ENCODE measurements at places on chromosomes 1 and 21.

GRCh38 chr21:38472412-38473108 lies 25.7 kb downstream of the ERG start:
- DNase-seq: no peak

DNA sequence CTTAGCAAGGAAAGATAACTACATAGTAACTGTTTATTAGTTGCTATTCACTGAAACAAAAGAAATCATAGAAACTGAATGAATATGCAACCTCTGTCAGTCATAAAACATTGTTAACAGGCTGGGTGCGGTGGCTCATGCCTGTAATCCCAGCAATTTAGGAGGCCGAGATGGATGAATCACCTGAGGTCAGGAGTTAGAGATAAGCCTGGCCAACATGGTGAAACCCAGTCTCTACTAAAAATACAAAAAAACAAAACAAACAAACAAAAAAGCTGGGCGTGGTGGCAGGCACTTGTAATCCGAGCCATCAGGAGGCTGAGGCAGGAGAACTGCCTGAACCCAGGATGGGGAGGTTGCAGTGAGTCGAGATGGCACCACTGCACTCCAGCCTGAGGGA lies 44.1 kb downstream of the CRB1 start:
- no peak for DNase-seq

DNA sequence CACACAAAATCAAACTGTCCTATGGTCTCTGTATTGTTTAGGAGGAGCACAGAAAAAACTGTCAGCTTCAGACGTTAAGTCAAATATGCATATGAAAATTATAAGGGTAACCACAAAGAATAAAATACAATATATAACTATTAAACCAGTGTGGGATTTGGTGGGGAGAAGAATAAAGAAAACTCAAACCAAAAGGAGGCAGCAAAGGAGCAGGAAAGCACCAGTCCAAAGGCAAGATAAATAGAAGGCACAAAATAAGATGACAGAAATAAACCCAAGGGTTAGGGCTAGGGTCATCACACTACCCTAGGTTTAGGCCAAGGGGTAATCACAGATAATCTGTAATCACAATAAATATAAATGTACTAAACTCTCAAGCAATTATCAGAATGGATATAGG lies 32.8 kb downstream of the DLGAP3 start:
- DNase-seq: peak; percentile 45

DNA sequence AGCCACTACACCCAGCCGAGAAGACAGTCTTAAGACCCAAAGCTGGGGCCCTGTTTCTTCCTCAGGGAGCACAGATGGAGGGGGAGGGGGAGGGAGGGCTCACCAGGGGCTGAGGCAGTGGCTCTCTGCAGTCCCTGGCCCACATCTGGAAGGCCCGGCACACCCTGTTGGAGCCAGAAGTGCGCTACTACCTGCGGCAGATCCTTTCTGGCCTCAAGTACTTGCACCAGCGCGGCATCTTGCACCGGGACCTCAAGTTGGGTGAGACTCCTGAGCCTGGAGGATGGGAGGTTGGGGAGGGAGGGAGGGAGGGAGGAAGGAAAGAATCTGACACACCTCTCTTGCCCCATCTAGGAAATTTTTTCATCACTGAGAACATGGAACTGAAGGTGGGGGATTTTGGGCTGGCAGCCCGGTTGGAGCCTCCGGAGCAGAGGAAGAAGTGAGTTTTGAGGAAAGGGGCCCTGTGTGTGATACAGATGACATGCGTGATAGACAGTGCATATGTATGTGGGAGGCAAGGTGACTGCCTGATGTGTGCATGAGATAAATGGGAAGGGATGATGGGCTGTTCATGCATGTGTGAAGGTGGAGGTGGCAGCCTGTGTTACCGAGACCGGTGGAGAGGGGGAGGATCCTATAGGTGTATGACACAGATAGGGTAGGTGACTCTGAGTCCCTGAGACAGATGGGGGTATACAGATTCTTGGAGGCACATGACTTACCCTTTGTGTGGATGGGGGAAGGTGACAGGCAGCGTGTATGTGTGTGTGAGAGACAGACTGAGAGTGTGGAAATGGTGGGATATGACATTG lies 1.5 kb downstream of the PLK3 start:
- no peak for DNase-seq

DNA sequence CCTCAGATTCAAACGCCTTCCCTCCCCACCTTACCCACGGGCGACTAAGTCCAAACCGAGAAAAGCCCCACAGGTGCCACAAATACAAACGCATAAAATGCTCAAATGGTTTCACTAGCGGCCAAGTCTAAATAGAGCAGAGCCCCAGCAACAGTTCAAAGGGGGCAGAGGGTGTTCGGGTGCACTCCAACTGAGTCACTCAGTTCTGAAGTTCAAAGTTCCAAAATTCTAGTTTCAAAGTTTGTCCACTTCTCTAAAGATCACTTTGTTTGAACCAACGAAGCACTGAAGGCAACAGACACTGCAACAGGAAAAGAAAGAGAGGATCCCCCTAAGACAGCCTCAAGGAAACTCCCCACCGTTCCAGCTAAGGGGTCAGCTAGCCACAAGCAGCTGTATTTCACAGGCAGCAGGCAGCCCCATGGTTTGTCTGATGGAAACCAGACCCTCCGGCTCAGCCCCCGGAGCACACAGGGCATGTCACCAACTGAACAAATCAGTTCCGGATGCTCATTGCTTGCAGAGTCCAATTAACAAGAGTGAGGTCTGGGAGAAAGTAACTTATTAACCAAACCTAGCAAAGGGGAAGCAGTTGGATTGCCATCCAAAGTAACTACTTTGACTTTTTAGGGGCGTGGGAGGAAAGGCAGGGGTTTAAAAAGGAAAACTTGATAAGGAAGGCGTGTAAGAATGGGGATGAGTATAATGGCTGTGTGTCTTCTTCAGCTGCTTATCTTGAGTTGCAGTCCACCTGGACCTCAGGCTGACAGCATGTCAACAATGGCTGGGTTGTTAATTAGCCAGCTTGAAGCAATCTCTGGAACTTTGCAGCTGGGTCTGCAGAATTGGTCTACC lies 1423.9 kb upstream of the PRMT6 start:
- DNase-seq: no peak

DNA sequence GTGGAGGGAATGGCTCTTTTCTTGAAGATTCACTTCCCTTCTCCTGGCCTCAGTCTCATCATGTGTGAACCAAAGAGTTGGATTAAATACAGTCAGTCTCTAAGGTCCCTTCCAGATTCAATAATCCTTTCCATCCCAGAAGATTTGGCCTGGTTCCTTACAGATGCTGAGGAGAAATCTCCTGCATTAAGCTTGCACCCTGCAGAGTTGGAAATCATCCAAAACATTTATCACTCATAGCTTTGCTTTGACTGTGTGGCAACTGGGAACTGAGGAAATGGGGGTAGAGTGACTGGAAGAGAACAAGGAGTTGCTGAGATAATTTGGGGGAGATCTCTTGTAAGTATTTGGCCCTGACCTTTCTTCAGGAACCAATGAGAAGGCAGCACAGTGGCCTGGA lies 220.5 kb upstream of the SGIP1 start:
- DNase-seq: no peak

GRCh38 chr1:23909412-23909811 lies 3.8 kb downstream of the CNR2 start:
- DNase-seq: no peak

- DNase-seq: no peak
Measured at GRCh38 chr1:160451859-160452232, 51.5 kb downstream of the VANGL2 start.

- no peak for DNase-seq
Measured at GRCh38 chr1:224623310-224623714, 7.2 kb downstream of the CNIH3 start.

DNA sequence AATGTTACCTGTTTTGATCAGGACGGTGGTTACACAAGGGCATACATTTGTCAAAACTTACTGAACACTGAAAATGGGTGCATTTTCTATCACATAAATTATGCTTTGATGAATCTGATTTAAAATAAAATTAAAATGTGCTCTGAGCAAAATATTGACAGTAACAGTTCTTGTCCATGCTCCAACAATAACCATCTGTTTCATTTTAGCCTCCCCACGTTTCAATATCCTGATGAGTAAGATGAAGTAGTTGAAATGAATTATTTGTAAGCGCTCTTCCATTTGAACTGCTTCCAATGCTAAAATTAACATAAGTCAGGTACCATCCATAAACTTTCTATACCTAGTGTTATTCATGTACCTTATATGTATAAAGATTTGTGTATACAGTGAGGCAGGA lies 365.4 kb downstream of the LTN1 start:
- no peak for DNase-seq

DNA sequence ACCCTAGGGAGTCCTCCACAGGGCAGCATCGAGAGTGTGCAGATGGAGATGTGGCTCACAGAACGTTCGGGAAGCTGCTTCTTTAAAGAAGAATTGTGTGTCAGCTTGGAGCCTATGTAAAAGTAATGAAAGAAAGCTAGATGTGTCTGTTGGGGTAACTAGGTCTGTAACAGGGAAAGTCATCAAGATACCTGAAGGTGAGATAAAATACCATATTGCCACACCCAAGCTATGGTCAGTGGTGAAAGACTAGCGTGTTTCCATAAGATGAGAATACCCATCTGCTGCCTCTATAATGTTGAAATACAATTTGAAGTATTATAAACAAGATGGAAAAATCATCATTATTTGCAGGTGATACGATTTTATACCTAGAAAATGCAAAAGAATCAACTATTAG lies 17.5 kb downstream of the RCAN1 start:
- no peak for DNase-seq

DNA sequence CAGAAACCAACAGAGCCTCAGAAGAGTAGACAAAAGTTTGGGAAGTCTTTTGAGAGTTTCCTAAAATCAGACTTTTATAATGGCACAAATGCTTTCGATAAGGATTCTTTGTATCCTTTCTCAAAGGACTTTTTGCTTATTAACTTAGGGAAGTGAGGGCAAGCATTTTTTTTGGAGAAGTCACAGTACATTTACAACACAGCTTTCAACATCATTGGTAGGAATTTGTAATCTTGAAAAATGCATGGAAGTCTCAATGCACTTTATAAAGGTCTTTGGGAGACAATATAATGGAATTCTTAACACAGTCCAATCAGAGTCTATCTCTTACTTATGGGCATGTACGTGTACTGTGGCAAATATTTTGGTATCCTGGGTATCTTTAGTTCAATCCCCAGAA lies 325.8 kb upstream of the NR5A2 start:
- no peak for DNase-seq

Data from NCI-H526 treated with DMSO at 0.1 percent for 48 hours (cell line).